Naive thymus-derived CD8-positive, alpha-beta T cell (primary cell): ENCODE measurements at places on chromosomes 2 and 18. TPM values are rescaled to one million over a fixed set of nuclear protein-coding genes. Genes with fewer than 3 reads are reported as not detected.

DNA sequence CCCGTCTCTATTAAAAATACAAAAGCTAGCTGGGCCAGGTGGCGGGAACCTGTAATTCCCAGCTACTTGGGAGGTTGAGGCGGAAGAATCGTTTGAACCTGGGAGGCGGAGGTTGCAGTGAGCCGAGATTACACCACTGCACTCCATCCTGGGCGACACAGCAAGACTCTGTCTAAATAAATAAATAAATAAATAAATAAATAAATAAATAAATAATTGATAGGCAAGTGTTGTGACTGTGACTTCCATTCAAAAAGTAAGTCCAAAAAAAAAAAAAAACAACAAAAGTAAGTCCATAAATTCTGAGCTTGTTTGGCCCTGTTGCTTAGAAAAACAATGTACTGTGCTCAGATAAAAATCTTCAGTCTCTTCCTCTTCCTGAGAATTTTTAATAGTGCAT lies 2.2 kb downstream of the STON1 start:
- H3K27me3 ChIP-seq, result no peaks in the 10 kb centered on the region
- H3K4me3 ChIP-seq, result no peak overlapping the region
- no peak for DNase-seq
- no peaks in the 10 kb centered on the region for H3K36me3 ChIP-seq
- H3K4me1 ChIP-seq, result peaks cover 15% of the 10 kb centered on the region
- no peak overlapping the region for H3K27ac ChIP-seq

GRCh38 chr18:48674758-48675351 lies 136.0 kb downstream of the CTIF start:
- no peak for DNase-seq
- no peak overlapping the region for H3K27ac ChIP-seq
- H3K36me3 ChIP-seq, result no peaks in the 10 kb centered on the region
- H3K4me1 ChIP-seq, result no peaks in the 10 kb centered on the region

DNA sequence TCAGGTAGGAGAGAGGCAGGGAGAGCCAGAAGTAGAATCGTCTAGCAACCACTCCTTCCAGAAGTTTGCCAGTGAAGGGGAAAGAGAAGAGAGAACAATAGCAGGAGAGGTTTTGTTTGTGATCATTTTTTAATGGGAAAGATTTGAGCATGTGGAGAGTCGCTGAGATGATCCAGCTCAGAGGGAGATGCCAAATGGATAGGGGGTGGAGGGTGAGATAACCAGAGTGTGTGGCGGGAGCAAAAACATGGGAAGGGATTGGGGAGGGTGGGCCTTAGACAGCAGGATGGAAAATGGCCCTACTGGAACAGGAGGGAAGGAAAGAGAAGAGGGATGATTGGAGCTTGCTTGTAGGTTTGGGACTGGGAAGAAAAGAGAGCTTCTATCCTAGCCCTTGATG lies 269.8 kb downstream of the GLI2 start:
- peaks cover 43% of the 10 kb centered on the region for H3K27me3 ChIP-seq
- no peaks in the 10 kb centered on the region for H3K4me1 ChIP-seq
- peaks cover 2% of the 10 kb centered on the region for H3K36me3 ChIP-seq

- DNase-seq, result no peak
- peak overlapping the region; percentile 76 for H3K27ac ChIP-seq
- peaks cover 6% of the 10 kb centered on the region for H3K36me3 ChIP-seq
- peak overlapping the region; percentile 58 for H3K4me3 ChIP-seq
These were observed 12.4 kb downstream of the CNNM4 start for GRCh38 chr2:96772903-96773671.

GRCh38 chr2:223914324-223914723 lies 30.8 kb downstream of the WDFY1 start:
- H3K36me3 ChIP-seq, result no peaks in the 10 kb centered on the region
- peaks cover 11% of the 10 kb centered on the region for H3K4me1 ChIP-seq
- no peak overlapping the region for H3K4me3 ChIP-seq
- no peak for DNase-seq
- H3K27ac ChIP-seq, result no peak overlapping the region

GRCh38 chr2:29782549-29783458 lies 138.6 kb downstream of the ALK start:
- H3K4me3 ChIP-seq, result no peak overlapping the region
- DNase-seq, result no peak
- peaks cover 44% of the 10 kb centered on the region for H3K27me3 ChIP-seq
- no peaks in the 10 kb centered on the region for H3K4me1 ChIP-seq

DNA sequence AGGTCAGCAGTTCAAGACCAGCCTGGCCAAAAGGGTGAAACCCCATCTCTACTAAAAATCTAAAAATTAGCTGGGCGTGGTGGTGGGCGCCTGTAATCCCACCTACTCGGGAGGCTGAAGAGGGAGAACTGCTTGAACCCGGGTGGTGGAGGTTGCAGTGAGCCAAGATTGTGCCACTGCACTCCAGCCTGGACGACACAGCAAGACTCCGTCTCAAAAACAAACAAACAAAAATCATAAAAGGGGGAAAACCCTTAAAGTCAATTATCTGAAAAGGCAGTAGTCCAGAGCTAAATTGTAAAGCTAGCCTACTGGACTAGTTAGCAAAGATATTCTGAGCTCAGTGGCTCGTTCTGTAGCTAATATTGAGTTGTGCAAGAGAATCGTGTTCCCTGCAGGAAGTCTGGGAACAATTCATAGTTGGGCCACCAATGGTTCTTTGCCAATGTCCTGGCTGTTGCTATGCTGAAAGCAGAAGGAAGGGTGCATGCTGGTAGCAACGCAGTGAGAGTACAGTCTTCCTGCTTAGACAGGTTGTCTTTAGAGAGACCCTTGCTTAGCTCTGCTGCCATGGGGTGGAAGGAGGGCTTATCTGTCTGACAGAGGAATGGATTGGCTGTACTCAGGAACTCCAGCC lies 4.3 kb downstream of the TGOLN2 start:
- H3K36me3 ChIP-seq, result peaks cover 40% of the 10 kb centered on the region
- H3K27me3 ChIP-seq, result no peaks in the 10 kb centered on the region
- DNase-seq, result no peak
- peaks cover 85% of the 10 kb centered on the region for H3K4me1 ChIP-seq
- peak overlapping the region; percentile 100 for H3K4me3 ChIP-seq
- peak overlapping the region; percentile 99 for H3K27ac ChIP-seq

- H3K36me3 ChIP-seq, result no peaks in the 10 kb centered on the region
- DNase-seq, result no peak
- H3K27ac ChIP-seq, result no peak overlapping the region
- H3K27me3 ChIP-seq, result no peaks in the 10 kb centered on the region
- H3K4me1 ChIP-seq, result no peaks in the 10 kb centered on the region
- no peak overlapping the region for H3K4me3 ChIP-seq
These were observed 138.9 kb upstream of the PELI1 start for GRCh38 chr2:64283006-64283570.

DNA sequence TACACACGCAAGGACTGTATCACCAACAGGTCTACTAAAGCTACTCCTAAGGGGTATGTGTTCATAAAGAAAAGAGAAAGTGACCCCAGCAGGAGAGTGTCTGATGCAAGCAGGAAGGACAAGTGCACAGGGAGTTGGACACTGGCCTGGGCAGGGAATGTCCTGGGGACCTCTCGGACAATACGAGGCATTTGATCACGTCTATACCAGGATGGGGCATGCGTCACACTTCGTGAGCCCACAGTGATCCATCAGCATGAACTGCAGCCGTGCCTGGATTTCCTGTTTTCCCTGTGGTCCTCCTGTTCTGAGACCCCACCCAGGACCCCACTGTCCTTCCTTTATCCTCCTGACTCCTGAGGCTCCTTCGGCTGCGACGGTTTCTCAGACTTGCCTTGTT lies 113.9 kb downstream of the HDAC4 start:
- peak overlapping the region; percentile 76 for H3K4me3 ChIP-seq
- H3K4me1 ChIP-seq, result peaks cover 71% of the 10 kb centered on the region
- peak overlapping the region; percentile 91 for H3K27ac ChIP-seq
- H3K27me3 ChIP-seq, result no peaks in the 10 kb centered on the region
- peak; percentile 16 for DNase-seq
- H3K36me3 ChIP-seq, result no peaks in the 10 kb centered on the region

GRCh38 chr2:174711206-174711605 lies 53.1 kb downstream of the CHRNA1 start:
- no peaks in the 10 kb centered on the region for H3K36me3 ChIP-seq
- no peak for DNase-seq
- H3K27ac ChIP-seq, result no peak overlapping the region
- H3K4me1 ChIP-seq, result peaks cover 7% of the 10 kb centered on the region
- H3K4me3 ChIP-seq, result no peak overlapping the region
- peaks cover 2% of the 10 kb centered on the region for H3K27me3 ChIP-seq

- H3K36me3 ChIP-seq, result no peaks in the 10 kb centered on the region
- no peak overlapping the region for H3K4me3 ChIP-seq
- no peak overlapping the region for H3K27ac ChIP-seq
- no peaks in the 10 kb centered on the region for H3K4me1 ChIP-seq
These were observed 101.5 kb downstream of the SGPP2 start for GRCh38 chr2:222525811-222526210.

DNA sequence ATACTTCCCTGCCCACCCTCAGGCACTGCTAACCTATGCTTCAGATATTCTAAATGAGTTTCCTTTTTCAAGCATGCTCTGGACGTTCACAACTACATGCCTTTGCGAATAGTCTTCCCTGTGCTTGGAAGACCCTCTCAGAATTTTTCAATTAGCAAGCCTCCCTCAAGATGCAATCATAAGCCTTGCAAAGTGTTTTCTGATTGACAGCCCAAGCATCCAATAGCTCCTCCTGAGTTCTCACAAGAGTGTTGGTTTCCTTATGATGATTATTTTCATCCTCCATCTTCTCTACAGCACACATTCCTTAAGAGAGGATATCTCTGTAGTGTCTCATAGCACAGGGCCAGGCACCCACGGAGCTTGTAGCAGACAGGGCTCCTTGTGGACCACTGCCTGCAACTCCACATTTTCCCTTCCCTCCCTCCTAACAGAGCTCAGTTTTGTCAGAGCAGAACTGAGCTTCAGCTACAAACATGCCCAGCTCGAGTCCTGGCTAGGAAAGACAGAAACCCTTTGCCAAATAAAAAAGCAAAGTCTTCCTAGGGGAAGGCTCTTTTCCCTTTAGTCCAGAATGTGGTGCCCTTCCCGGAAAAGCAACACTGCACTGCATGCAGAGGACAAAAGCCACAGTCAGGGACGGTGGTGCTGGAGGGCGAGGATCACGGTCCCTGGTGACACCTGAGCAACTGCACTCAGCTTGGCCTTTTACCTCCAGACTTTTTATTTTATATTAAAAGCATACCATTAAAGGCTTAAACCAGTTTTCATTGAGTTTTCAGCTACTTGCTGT lies 819.8 kb upstream of the ID2 start:
- DNase-seq, result no peak
- H3K27ac ChIP-seq, result no peak overlapping the region
- no peaks in the 10 kb centered on the region for H3K36me3 ChIP-seq
- no peak overlapping the region for H3K4me3 ChIP-seq
- no peaks in the 10 kb centered on the region for H3K27me3 ChIP-seq

DNA sequence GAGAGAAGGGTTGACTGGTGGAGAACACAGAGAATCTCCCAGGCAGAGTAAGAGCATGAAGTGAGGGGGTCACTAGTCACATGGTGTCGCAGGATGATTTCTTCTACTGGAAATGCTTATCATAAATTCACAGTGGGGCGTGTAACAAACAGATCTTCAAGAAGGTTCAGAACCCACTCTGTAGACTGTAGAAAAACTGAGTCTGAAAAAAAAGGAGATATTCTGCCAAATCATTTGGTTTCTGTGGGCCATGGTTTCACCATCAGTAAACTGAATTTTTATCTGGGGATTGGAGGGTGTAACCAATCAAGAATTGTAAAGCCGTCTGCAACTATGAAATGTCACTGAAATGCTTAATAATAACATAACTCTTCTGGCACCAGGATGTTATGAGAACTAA lies 15.0 kb downstream of the TPGS2 start:
- no peaks in the 10 kb centered on the region for H3K27me3 ChIP-seq
- peaks cover 5% of the 10 kb centered on the region for H3K4me1 ChIP-seq
- H3K36me3 ChIP-seq, result peaks cover 4% of the 10 kb centered on the region
- no peak overlapping the region for H3K27ac ChIP-seq

DNA sequence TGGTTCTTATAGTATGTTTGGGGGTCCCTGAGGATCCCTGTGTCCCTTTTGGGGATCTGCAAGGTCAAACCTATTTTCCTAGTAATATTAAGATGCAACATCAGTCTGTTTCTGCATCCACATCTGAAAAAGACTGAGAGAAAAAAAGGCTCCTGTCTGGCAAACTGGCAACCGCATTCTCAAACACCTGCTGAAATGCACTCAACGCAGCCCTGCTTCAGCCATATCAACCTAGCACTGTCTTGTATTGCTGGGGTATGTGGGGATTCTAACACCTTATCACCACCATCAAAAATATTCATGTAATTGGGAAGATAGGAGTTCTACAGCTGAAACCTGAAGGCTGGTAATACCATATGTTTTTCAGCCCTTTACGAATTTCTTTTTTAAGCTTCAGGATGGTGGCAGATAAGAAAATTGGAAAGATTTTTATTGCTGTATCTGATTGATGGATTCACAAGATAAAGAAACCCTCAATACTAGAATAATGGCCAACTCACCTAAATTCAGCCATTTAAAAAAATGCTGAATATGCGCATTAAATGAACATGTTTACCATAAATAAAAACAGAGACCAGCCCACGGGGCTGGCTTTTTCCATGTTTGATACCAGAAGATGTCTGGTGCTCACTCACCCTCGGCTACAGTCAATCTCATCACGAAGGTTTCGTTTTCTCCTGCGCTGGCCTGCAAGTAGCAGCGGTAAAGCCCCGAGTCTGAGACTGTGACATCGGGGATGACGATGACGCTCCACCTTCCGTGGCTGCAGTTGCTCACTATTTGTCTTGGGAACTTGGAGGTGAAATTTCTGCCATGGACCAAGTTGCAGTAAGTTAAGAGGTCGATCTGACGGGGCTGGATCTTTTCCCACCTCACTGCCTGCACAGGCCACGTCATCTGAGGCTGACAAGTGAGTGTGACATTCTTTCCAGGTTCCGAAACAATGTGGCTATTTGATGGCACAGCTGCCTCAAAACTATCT lies 52.3 kb downstream of the CD226 start:
- H3K36me3 ChIP-seq, result peaks cover 38% of the 10 kb centered on the region
- no peaks in the 10 kb centered on the region for H3K27me3 ChIP-seq
- H3K27ac ChIP-seq, result peak overlapping the region; percentile 53
- no peak for DNase-seq

GRCh38 chr2:19944205-19944845 lies 42.5 kb upstream of the TTC32 start:
- H3K27me3 ChIP-seq, result no peaks in the 10 kb centered on the region
- no peak for DNase-seq

- H3K36me3 ChIP-seq, result no peaks in the 10 kb centered on the region
- no peak overlapping the region for H3K27ac ChIP-seq
- no peaks in the 10 kb centered on the region for H3K27me3 ChIP-seq
- H3K4me3 ChIP-seq, result no peak overlapping the region
- peaks cover 10% of the 10 kb centered on the region for H3K4me1 ChIP-seq
- no peak for DNase-seq
These were observed 7.5 kb upstream of the KDSR start for GRCh38 chr18:63374540-63374939.

The MOB4 gene
- 26.1 TPM for total RNA-seq

The MRPL33 gene
- 34.4 TPM for total RNA-seq

The PLEK gene
- total RNA-seq, result 3.9 TPM

The ZNF804A gene
- total RNA-seq, result not detected

The MALT1 gene
- 70.2 TPM for total RNA-seq

The MYO1B gene
- 0.96 TPM for total RNA-seq

The ALPG gene
- not detected for total RNA-seq

The TTC31 gene
- total RNA-seq, result 43.8 TPM

The VSNL1 gene
- not detected for total RNA-seq

The MFSD2B gene
- not detected for total RNA-seq

The B4GALT6 gene
- total RNA-seq, result not detected

The PRSS56 gene
- total RNA-seq, result not detected
